ENCODE measurements at places on chromosomes 6 and 20.

GRCh38 chr6:116385459-116385802 lies 14.7 kb downstream of the DSE start:
- DNase-seq: no peak

GRCh38 chr6:3235486-3235885 lies 8.0 kb upstream of the TUBB2B start:
- no peak for DNase-seq

DNA sequence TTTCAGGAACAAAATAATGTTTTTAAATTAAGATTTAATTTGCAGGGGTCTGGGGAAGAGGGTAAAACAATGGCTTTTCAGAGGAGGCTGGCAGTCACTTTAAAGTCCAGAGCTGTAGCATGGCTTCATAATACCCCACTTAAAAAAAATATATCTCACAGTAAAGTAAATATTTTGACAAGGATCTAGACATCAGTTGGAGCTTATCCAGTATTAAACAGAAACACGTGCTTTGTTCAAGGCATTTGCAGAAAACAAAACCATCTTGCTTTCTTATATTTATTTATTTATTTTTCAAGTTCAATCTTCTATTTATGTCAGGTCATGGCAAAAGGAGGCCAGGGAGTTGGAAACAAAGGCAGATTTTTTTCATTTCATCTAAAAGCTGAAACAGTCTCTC lies 53.3 kb upstream of the PRL start:
- no peak for DNase-seq

GRCh38 chr6:149234051-149234962 lies 83.2 kb upstream of the TAB2 start:
- DNase-seq: peak; percentile 44

DNA sequence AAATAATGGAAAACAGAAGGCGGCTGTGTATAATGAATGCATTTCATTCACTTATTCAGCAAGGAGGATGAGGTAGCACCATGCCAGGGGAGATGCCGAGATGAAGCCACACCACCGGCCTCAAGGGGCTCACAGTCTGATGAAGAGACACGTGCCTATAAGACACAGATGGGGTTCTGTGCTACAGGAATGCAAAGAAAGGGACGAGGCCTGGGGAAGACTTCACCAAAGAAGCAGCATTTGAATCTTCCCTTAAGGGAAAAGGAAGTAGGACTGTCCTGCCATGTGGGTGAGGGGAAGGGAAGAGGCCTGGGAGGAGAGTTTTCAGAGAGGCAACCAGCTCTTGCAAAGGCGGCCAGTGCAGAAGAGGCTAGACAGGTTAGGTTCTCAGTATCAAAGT lies 98.9 kb downstream of the PSMG4 start:
- DNase-seq: no peak

GRCh38 chr6:11460001-11460668 lies 77.4 kb upstream of the TMEM170B start:
- no peak for DNase-seq

DNA sequence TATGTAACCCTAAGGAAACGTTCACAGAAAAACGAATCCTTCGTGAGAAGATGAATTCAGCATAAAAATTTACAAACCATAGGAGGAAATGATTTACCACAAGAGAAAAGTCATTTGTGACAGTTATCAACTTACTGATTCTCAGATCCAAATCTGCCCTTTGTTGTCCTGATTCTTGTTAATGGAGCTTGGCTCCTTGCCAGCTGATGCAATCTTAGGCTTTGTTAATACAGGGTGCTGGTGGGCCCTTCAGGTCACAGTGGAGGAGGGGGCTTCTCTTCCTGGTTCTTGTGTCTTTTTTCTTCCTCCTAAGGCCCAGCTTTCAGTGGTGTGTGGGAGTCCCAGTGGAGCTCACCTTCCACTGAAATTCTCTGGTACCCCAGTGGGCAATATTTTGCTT lies 108.4 kb upstream of the MAP3K7 start:
- peak; percentile 91 for DNase-seq

DNA sequence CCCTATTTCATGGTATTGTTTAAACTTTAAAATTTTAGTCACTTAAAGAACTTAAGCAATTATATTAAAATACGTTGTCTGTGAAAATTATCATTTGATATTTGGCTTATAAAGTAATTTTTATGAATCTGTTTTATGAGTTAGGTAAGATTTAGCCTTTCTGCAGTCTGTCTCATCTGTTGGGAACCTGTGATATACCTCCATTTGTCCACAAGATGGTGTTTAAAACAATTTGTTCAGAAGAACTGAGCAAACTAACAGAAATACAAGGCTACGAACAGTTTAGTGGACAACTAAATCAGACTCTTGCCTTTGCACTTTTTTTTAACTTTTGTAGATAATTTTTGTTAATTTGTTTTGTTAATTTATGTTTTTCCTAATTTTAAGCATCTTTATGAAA lies 92.4 kb downstream of the COL9A1 start:
- DNase-seq: peak; percentile 5

DNA sequence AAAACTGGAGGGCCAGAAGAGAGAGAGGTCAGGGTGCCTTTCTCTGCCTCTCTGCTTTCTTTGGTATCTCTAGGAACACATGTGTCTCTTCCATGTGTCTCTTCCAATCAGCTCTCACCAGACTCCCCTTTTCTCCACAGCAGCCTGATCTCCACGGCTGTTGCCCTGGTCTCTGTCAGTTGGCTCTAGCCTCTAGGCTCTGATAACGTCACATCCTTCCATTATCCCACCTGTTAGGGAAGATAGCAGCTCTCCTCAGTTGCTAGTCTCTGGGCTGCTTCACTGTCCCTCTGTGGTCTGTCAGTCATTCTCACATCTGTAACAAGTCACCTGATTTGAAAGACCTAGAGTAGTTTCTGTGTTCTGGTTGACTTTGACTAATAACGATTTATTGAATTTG lies 80.2 kb downstream of the PLCB4 start:
- no peak for DNase-seq

DNA sequence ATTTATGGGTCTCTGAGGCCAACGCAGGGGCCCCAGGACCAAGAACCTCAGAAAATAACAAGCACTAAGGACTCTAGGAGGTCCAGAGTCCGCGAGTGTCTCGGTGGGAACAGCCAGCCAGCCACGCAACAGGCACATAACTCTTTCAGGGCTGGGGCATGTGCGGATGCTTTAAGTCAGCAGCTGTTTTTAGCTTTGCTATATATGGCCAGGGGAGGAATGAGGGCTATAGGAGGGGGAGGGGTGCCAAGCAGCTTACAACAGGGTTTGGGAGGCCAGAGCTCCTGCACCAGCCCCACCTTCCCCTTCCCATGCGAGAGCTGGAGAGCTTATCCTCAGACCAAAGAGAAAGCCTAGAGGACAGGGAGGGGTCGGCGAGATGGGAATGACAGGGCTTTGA lies 6.2 kb downstream of the JPH2 start:
- DNase-seq: no peak

GRCh38 chr6:118168421-118168820 lies 261.4 kb downstream of the SLC35F1 start:
- DNase-seq: no peak

GRCh38 chr6:124073820-124074587 lies 270.3 kb downstream of the NKAIN2 start:
- no peak for DNase-seq

GRCh38 chr6:24522228-24523176 lies 27.7 kb downstream of the ALDH5A1 start:
- DNase-seq: peak; percentile 68

- no peak for DNase-seq
Observed at GRCh38 chr6:2232445-2232844, 13.0 kb downstream of the GMDS start.

DNA sequence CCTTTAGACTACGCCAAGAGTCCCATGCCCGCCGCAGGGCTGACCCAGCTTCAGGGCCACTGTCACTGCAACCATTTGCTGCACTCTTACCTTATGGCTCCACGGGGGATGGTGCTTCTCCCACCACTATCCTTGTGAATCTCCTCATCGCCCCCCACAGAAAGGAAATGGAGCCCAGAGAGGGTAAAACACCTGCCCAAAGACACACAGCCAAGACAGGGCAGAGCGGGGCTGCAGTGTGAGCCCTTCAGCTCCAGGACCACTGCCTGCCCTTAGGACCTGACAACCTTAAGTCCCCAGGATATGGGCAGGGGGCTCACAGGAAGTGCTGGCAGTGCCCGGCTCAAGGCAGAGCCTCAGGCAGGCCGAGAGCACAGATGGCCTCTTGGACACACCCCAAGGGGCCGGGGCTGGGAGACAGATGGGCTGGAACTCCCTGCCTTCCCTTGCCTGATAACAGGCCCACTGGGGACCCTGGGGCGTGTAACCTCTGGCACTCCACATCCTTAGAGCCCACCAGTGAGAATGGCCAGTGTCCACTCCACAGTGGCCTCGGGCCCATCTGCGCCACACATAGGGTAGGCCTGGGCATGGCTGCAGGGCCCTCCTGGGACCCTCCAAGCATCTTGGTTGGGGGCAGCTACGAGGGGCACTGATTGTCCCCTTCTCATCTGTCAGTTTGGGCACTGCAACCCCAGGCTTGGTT lies 265.2 kb downstream of the TAF4 start:
- no peak for DNase-seq

- DNase-seq: no peak
Observed at GRCh38 chr6:70225055-70225454, 77.8 kb downstream of the COL9A1 start.

- no peak for DNase-seq
Observed at GRCh38 chr20:12623870-12624269, 384.9 kb upstream of the SPTLC3 start.

- DNase-seq: no peak
Observed at GRCh38 chr6:44104481-44105021, 22.7 kb downstream of the MRPL14 start.

- peak; percentile 78 for DNase-seq
Observed at GRCh38 chr6:30615219-30615957, 1.7 kb downstream of the PPP1R10 start.

DNA sequence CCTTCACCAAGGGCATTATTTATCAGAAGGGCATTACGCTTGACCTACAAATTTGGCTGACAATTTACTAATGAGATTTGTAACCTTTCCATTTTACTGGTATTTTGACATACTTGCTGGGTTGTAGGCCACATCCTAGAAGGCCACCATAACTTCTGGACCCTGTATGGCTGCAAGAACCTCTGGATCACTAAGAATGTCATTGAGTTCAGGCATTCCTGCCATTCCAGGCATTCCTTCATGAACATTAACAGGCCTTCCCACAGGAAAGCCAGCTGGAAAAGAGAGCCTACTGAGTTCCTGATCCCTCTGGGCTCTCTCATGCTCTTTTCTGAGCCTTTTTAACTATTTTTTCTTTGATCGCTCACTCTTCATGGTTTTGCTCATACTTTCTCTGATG lies 28.4 kb upstream of the SLC35A1 start:
- DNase-seq: no peak

DNA sequence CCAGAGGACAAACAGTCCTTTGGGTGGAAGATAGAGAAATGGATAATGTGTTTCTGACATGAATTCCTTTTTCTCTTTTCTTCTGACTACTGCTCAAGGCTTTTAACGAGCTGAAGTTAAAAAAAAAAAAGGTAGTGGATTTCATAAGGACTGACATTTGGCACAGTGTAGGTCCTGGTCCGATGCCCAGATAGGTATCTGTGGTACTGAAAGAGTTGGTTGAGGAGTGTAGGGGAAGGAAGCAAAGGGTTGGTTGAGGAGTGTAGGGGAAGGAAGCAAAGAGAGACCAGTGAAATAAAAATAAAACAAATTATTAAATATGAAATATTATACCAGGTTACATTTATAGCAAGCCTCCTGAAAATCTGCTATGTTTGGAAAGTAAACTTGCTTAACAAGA lies 11.8 kb downstream of the UTRN start:
- DNase-seq: no peak

GRCh38 chr20:4320291-4320690 lies 304.9 kb upstream of the RNF24 start:
- DNase-seq: no peak

GRCh38 chr20:34049389-34049788 lies 55.7 kb downstream of the RALY start:
- no peak for DNase-seq

DNA sequence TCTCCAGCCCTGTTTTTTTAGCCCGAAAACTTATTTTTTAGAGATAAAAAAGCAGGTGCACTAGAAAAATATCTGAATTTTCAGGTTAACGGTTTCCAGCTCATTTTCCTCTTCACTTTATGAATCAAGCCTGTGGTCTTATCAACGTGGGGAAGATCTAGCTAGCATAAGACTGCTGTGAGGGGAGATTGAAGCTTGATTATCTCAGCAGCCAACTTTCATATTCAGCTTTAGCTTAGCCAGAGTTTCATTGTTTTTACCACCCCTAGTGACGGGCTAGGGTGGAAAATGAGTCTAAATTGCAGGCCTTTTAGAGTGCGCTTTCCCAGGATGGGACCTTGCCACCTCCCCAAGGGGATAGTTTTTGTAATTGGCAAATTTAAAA lies 11.9 kb upstream of the RBM38 start:
- peak; percentile 58 for DNase-seq

DNA sequence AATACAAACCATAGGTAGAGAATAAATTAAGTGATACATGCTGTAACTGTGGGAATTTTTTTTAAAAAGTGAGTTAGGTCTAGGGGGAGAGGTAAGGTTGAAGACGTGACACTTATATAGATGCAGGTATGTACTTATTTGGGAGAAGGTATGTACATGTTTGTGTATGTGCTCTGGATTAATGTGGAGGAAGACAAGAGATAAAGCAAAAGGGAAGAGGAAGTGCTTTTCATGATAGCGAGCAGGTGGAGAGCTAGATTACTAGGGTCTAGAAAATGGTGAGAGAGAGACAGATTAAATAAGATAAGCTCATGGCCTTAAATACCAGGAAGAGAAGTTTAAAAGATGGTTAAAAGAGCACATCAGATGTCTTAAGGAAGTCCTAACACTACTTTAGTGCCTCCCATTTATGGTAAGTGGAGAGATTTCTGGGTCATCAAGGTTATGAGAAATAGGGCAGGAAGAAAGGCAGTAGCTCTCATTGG lies 92.5 kb downstream of the MAN1A1 start:
- peak; percentile 53 for DNase-seq

DNA sequence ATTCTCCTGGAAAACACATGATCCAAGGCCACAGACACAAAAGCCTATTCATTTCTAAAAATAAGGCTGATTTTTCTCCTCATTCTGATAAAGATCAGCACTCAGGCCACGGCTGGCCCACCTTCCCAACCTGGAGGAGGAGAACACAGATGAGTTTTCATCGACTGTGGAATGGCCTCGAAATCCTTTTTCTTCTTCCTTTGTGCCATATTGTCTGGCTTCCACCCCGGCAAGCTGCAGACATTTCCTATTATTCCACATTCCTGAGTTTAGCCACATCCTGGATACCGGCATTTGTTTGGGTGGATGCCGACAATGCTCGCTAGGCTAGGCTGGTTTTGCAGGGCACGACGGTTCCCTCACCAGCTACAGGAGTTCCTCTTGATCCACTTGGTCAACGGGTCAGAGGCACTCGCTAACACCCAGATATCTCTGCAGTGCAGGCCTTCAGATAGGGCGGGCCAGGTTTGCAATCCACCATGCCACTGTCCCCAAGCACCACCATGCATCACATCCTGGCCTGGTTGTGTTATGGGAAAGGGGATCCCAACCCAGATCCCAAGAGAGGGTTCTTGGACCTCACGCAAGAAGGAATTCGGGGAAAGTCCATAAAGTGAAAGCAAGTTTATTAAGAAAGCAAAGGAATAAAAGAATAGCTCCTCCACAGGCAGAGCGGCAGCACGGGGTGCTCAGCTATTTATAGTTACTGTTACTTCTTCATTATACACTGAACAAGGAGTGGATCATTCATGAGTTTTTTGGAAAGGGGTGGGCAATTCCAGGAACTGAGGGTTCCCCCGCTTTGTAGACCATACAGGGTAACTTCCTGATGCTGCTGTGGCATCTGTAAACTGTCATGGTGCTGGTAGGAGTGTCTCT lies 4.2 kb upstream of the CTSZ start:
- DNase-seq: no peak

All from Jurkat, Clone E6-1 (cell line).